Activated CD8-positive, alpha-beta memory T cell treated with anti-CD3 and anti-CD28 coated beads for 36 hours (primary cell): ENCODE measurements at places on chromosomes 7 and 10. TPM values are rescaled to one million over a fixed set of nuclear protein-coding genes. Genes with fewer than 3 reads are reported as not detected.

Gene AOAH
- total RNA-seq = 22.5 TPM

Gene TMEM254
- 13.2 TPM for total RNA-seq

Gene DEPP1
- 0.13 TPM for total RNA-seq

Gene SEMA3C
- not detected for total RNA-seq

Gene EZH2
- total RNA-seq = 106 TPM

Gene CTTNBP2
- not detected for total RNA-seq

Gene GPC2
- total RNA-seq = 2.3 TPM

Gene ZNF503
- total RNA-seq = 0.36 TPM

Gene GNB2
- total RNA-seq = 235 TPM

Gene OR2A1
- not detected for total RNA-seq

Gene KLF14
- total RNA-seq = not detected

Gene PON1
- not detected for total RNA-seq

Gene TMEM176B
- not detected for total RNA-seq

Gene GIMAP6
- 26.5 TPM for total RNA-seq

Gene LRRTM3
- not detected for total RNA-seq
